ENCODE measurements at places on chromosomes 13 and 19.

DNA sequence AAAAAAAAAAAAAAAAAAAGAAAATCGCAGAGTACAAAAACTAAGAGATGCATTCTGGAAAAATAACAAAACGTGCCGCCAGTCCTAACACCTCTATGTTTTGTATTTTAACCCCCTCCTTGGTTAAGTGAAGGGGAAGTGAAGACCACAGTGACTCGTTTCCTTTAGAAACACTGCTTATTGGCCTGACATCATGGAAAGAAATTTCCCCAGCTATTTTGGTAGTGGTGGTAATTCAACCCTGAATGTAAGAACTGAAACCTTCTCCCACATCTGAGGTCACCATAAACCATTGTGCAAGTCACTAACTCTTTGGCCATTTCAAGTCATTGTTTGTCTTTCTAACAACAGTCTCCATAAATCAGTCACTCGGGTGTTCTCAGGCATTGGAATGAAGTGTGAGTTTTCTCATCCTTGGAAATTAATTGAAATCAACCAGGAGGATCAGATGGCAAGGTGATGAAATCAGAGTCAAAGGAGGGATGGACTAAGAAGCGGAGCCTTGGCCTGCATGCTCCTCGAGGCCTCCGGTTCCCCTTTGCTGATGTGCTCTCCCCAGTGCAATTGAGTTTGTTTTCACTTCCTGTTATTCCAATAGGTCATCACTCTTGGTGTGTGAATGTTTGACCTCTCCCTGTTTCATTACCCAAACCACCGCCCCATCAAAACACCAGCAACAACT, 443.9 kb downstream of the FGF9 start:
- no peak for DNase-seq

GRCh38 chr13:48318821-48319511, 15.4 kb downstream of the RB1 start:
- DNase-seq, result no peak

GRCh38 chr13:109465148-109465547, 321.2 kb downstream of the IRS2 start:
- no peak for DNase-seq

DNA sequence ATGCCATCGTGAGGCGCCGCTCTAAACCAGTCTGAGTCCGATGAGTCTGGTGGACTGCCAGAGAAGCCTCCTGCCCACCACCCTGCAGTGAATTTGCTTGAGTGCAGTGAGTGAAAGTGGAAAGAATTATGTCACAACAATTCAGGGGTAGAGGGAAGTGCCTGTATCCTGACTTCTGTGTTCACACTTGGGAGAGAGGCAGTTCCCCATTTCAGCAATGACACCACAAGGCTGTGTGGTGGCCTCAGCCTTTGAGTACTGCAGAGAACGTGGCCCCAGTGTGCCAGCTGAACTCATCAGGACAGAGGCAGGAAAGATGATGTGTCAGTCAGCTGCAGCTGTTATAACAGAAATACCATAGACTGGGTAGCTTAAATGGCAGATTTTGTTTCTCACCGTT, 155.6 kb downstream of the COG6 start:
- no peak for DNase-seq

- DNase-seq, result no peak
Observed at GRCh38 chr13:90640976-90641375, 706.5 kb upstream of the MIR17HG start.

- no peak for DNase-seq
Observed at GRCh38 chr19:38277969-38278680, 13.8 kb downstream of the SPINT2 start.

DNA sequence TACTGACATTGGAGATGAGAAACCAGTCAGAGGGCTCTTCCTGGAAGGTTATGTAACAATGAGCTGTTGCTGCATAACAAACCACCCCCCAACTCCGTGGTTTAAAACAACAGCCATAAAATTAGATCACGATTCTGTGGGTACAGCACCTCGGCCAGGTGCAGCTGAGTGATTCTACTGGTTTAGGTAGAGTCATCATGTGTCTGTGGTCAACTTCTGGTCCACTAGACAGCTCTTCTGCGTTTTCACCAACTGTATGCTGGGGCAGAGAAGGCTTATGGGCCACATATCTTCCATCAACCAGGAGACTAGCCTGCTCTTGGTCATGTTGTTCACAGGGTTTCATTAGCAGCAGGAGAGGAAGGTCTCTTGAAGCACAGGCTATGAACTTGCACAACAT, 585.5 kb downstream of the KCTD12 start:
- DNase-seq, result no peak

GRCh38 chr19:14343286-14343685, 38.0 kb upstream of the ADGRE5 start:
- no peak for DNase-seq

- DNase-seq, result no peak
Observed at GRCh38 chr19:12726988-12727316, 3.2 kb upstream of the TNPO2 start.

GRCh38 chr13:46834657-46835056, 37.7 kb upstream of the ESD start:
- DNase-seq, result no peak

GRCh38 chr13:28590461-28590860, 68.5 kb upstream of the POMP start:
- DNase-seq, result no peak

DNA sequence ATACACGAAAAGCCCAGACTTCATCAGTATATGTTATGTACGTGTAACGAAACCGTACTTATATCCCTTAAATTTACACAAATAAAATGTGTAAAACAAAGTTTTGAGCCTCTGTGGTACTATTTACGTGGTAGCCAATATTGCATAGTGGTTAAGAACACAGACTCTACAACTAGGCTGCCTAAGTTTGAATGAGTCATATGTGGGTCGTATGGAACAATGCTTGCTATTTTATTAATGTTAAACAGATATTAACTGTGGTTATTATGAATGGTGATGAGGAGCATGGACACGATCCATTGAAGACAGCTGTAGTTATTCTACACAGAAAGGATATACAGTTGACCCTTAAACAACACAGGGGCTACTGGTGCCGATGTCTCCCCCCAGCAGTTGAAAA, 42.5 kb downstream of the DPY19L3 start:
- DNase-seq, result no peak

GRCh38 chr13:51786425-51787265, 17.3 kb downstream of the DHRS12 start:
- no peak for DNase-seq

DNA sequence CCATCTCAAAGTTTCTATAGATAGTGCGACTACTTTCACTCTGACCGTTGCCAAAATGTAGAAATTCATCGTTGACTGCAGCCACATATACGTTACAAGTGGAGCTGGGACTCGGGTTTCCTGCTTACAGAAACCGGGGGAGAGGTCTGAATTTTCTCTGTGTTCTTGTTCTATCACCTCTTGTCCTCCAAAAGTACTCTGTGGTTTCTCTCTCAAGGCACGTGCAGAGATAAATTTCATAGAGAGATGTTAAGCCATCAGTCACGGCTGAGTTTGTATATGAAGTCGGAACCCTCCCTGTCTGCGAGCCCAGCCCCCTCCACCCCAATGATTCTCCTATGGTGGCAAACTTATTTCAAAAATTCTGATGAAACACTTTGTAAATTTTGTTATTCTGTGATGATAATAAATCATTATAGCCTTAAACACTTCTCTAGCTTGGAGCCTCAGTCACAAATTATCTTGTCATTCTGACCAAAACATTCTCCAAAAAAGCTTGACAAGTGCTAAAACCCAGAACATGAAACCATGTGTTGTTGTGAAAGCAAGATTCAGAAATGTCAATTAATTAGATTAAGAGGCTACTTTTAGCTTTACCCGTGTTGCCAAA, 87.5 kb downstream of the TSHZ3 start:
- no peak for DNase-seq

DNA sequence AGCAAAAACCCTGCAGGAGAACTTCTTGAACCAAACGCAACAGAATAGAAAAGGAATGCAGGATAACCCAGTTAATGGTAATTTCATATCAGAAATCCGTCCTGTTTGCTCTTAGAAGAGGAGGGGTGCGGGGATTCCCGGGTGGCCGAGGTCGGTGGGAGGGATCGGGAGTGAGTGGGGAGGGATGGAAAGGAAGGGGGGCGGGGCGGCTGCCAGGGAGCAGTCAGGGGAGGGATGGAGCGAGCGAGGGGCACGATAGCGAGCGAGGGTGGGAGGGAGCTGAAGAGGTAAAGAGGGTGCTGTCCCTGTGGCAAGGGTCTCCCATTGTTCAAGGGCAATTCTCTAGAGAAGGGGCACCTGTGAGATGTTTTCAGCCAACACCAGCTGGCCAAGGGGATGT, 26.5 kb downstream of the CD177 start:
- DNase-seq, result no peak

DNA sequence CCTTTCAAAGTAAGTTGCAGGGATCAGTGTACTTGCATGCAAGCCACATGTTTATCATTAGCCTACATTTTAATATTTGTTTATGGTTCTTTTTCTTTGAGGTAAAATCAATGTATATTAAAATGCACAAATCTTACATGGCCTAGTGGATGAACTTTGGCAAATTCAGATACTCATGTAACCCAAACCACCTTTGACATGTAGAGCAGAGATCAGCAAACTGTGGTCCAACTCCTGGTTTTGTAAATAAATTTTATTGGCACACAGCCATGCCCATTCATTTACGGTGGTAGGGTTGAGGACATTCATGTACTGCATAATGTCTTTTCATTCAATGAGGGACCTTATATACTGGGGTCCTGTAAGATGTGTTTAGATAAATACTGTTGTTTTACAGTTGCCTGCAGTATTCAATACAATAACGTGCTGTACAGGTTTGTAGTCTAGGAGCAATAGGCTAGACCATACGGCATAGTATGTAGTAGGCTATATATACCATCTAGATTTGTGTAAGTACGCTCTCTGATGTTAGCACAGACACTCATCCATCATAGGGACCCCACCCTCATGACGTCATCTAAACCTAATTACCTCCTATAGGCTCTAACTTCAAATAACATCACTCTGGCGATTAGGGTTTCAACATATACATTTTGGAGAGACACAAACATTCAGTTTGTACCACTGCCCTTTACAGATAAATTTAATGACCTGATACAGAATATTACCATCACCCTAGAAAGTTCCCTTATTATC, 5.7 kb downstream of the NDFIP2 start:
- no peak for DNase-seq

DNA sequence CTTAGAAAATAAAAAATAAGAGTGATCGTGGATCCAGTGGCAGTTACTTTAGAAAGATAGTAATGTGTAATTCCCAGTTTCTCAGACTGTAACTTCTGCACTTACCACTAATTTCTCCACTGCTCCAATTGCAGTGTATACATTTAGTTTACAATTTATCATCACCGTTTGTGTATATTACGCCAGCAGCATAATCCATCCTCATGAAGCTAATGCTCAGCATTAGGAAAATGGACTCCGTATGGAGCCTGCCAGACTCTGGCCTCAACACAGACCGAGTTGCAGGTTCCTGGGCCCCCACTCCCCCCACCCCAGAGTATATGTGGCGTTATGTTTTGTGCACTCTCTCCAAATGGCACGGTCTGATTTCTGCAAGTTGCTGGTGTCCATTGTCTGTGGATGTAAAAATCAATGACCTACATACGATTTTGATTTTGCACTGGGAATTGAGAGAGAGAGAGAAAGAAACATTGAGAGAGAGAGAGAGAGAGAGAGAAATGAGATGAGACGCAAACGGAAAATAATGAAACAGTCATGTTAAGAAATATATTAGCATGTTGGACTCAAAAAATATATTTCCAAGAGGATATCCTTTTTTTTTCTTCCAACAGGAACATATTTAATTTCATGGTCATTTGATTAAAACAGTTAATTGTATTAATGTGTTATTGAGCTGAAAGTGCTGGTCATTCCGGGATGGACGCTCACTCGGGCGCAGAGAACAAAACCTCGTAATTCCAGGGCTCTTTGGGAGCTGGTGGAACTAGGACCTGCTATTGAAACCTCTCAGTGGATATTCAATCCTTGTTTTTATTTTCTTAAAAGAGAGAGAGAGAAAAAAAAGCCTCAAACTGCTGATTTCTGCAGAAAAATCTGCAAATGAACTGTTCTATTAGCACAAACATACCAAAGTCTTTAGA, 278.8 kb downstream of the TSHZ3 start:
- DNase-seq, result no peak

DNA sequence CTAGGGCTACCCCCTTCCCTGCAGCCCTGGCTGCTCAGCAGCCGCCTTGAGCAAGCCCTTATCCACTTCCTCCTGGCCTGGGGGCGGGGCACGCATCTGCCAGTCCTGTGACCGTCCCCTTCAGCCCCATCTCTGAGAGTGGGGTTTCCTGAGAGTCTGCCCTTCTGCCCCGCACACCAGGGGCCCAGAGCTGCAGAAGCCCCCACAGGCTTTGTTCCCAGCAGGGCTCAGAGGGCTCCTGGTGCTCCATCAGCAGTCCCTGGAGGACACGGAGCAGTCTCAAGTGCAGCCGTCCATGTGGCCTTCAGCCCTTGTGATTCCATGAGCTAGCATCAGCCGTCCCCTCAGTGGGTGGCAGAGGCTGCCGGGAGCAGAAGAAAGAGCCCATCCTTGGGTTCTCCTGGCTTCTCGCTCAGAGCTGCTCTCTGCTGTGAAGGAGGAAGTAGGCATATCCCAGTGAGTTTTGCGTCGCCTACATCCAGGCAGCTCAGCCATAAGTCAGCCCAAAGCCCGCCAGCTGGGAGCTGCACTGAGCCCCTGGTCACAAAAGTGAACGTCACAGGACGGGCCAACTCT, 16.3 kb downstream of the MYO9B start:
- DNase-seq, result no peak

- no peak for DNase-seq
Observed at GRCh38 chr19:15161028-15161984, 39.5 kb downstream of the NOTCH3 start.

GRCh38 chr19:21698215-21698614, 69.2 kb downstream of the ZNF100 start:
- DNase-seq, result no peak

DNA sequence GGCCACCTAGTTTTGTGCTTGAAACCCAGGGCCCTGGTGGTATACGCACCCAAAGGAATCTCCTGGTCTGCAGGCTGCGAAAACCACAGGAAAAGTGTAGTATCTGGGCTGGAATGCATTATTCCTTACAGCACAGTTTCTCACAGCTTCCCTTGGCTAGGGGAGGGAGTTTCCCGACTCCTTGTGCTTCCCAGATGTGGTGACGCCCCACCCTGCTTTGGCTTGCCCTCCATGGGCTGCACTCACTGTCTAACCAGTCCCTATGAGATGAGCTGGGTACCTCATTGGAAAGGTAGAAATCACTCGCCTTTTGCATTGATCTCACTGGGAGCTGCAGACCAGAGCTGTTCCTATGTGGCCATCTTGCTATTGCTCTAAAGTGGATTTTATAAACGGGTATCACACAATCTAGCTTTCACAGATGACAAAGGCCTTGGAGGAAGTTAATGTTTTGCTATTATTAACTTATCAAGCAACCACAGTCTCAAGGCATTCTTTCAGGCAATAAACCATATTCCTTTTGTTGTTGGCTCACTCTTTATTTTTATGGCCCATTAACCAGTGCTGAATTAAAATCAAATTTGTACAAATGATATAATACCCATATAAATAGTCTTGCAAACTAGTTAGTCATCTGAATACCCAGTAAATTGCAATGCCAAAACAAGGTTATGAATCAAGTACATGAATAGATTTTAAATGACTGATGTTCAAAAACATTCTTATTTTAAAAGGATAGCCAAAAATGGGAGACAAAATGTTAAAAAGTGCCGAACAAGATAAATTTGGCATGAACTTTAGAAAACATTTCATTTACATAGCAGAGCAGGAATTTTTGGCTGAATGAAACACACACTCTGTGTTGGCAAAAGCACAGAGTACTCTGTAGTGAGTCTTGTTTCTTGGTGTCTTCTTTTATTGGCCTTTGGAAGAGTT, 475.4 kb upstream of the ARGLU1 start:
- DNase-seq, result no peak

- DNase-seq, result no peak
Observed at GRCh38 chr13:77810430-77810829, 108.2 kb downstream of the EDNRB start.

- DNase-seq, result no peak
Observed at GRCh38 chr13:25463496-25463895, 91.7 kb downstream of the ATP8A2 start.

Data from activated CD4-positive, alpha-beta T cell treated with anti-CD3 and anti-CD28 coated beads, Interleukin-2, amount 50 U/mL, for 24 hours (primary cell).